ENCODE measurements at places on chromosomes 3 and 15. TPM values are rescaled to one million over a fixed set of nuclear protein-coding genes. Genes with fewer than 3 reads are reported as not detected.

The SLC28A2 gene
- not detected for total RNA-seq

The CACNA2D2 gene
- not detected for total RNA-seq

The ABHD5 gene
- total RNA-seq, result 15.5 TPM

The GPR156 gene
- 0.90 TPM for total RNA-seq

The CKMT1B gene
- not detected for total RNA-seq

The BNC1 gene
- total RNA-seq, result 0.27 TPM

The UQCC5 gene
- total RNA-seq, result 7.7 TPM

The SERINC4 gene
- not detected for total RNA-seq

The NR2F2 gene
- 15.5 TPM for total RNA-seq

The FGD5 gene
- total RNA-seq, result 0.18 TPM

The RAB27A gene
- total RNA-seq, result 27.7 TPM

The GOLGA6A gene
- total RNA-seq, result not detected

The KLHDC8B gene
- 91.7 TPM for total RNA-seq

The ADGRG7 gene
- not detected for total RNA-seq

Data from fibroblast of the aortic adventitia (primary cell).